ENCODE measurements at places on chromosomes 2 and 18.
A peak's percentile ranks its signal among the peaks of the same experiment; 100 is the strongest.

- DNase-seq: no peak
These were observed 72.2 kb upstream of the THOC1 start for GRCh38 chr18:340044-340443.

- DNase-seq: no peak
These were observed 14.3 kb downstream of the IGFBP5 start for GRCh38 chr2:216680951-216681629.

DNA sequence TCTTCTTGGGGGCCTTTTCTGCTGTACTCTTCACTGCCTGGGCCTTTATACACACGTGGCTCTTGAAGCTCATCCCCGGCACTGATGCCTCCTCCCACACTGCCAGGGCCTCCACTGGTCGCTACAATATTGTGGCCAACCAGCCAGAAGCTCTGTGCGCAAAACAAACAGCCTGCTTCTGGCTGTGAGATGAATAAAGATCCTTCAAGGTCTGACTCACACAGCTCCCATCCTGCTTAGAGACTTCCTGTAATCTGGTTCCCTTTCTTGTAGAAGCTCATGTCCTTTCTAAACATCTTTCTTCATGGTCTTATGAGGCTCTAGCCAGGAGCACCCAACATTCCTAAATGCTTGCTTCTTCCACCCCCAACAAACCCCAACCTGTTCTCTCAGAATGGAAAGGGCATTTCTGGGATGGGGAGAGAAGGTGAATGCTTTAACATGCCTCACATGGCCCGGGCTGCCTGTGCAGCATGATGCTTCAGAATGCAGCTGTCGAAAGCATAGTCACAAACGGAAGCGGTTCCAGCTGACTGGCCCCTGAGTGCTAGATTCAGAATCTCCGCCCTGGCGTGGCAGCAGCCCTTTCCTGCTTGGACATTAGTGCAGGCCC is 24.6 kb downstream of the NRP2 start:
- peak; percentile 56 for DNase-seq

GRCh38 chr2:101852824-101853223 is 138.9 kb upstream of the IL1R2 start:
- no peak for DNase-seq

DNA sequence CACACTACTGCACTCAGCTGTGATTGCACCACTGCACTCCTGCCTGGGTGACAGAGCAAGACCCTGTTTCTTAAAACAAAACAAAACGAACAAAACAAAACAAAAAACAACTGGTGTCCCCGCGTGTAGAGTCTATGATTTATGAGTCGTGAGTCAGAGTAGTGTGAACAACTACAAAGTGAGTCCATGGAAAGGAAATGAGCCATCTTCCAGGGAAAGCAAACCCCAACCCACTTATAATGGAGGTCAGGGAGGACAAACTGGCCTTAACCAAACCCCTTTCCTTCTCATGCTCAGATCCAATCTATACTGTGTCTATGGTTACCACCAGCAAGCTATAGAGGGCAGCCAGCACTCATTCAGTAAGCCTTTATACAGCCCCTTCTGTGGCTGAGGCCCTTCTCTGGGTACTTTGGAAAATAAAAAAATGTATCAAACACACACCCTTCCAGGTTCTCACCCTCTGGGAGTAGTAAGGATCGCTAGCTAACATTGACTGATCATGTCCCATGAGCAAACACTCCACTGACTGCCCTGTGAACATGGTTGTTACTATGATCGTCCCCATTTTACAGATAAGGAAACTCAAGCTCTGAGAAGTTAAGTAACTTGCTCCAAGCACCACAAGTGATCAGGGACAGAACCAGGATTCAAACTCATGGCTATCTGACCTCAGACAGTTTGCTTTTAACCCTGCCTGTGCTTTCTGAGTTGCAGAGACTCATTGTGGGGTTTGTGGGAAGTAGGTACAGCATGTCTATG is 24.7 kb upstream of the COLEC12 start:
- peak; percentile 36 for DNase-seq

- DNase-seq: no peak
These were observed 5.8 kb upstream of the SRBD1 start for GRCh38 chr2:45616658-45617411.

- no peak for DNase-seq
These were observed 298.0 kb downstream of the ZNF407 start for GRCh38 chr18:74895686-74896085.

DNA sequence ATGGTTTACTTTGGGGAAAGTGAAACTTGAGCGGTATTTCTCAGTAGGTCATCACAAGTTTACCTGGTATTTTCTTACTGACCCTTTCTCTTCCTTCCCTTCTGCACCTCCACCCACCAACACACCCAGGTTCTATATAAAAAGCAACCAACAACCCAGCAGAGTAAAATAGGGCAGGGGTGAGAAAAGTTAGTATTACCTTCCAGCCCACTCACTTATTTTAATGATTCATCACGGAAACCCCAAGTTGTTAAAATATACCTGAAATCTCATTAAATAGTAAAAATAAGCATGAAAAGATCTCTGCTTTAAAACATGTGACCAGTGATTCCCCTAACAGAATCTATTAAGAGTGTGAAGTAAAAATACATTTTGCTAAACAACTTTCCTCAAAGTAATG is 306.1 kb downstream of the ZEB2 start:
- no peak for DNase-seq

- no peak for DNase-seq
These were observed 28.0 kb downstream of the KCNK3 start for GRCh38 chr2:26720322-26721114.

- DNase-seq: no peak
These were observed 237.3 kb downstream of the OSR1 start for GRCh38 chr2:19120941-19121750.

DNA sequence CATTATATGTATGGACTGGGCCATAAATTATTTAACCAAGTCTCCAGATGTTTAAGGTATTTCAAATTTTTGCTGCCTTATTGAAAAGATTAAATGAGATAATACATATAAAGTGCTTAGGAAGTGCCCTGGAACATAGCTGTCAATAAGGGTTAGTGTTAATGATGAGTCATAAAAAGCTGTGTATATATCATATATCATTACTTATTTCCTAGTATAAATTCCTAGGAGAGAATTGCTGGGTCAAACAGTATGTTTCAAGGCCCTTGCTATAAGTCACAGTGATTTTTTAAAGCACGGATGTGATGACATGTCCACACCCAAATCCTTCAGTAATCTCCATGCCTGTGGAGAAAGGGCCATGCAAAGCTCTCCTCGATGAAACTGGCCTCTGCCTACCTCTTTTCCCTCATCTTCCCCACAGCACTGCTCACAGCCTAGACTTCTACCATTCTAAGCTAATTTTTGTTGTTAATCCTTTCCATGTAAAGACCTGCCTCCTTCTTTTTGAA is 8.5 kb downstream of the ZNF2 start:
- no peak for DNase-seq

GRCh38 chr2:136381722-136382633 is 264.0 kb upstream of the CXCR4 start:
- DNase-seq: no peak

DNA sequence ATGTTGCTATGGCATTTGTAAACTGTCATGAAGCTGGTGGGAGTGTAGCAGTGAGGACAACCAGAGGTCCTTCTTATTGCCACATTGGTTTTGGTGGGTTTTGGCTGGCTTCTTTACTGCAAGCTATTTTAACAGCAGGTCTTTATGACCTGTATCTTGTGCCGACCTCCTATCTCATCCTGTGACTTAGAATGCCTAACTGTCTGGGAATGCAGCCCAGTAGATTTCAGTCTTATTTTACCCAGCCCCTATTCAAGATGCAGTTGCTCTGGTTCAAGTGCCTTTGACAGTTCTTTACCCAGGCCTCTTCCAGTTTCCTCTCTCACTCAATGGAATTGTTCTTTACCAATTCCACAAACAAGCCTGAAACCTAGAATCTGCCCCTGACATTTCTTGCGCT is 145.1 kb downstream of the KCNE4 start:
- no peak for DNase-seq

GRCh38 chr2:138787053-138787666 is 7.0 kb upstream of the NXPH2 start:
- peak; percentile 55 for DNase-seq
